Renal cortical epithelial cell (primary cell): ENCODE measurements at places on chromosomes 4 and X. TPM values are rescaled to one million over a fixed set of nuclear protein-coding genes. Genes with fewer than 3 reads are reported as not detected.
A peak's percentile ranks its signal among the peaks of the same experiment; 100 is the strongest.

- no peak for DNase-seq
Observed at GRCh38 chrX:104254442-104255115, at the start of gene ESX1. TSS of gene ESX1 (minus strand) at chrX:104254933. CDS start at chrX:104254849, 84 bp downstream.

QRFPR gene
- total RNA-seq, result 0.15 and 1.0 TPM in 2 replicates

GRCh38 chrX:40933132-40933705, 152.0 kb upstream of the USP9X start:
- DNase-seq, result peak; percentile 11

SHROOM2 gene
- total RNA-seq, result 6.1 and 33.0 TPM in 2 replicates

FAM47E gene
- total RNA-seq, result 1.0 and 5.7 TPM in 2 replicates

DNA sequence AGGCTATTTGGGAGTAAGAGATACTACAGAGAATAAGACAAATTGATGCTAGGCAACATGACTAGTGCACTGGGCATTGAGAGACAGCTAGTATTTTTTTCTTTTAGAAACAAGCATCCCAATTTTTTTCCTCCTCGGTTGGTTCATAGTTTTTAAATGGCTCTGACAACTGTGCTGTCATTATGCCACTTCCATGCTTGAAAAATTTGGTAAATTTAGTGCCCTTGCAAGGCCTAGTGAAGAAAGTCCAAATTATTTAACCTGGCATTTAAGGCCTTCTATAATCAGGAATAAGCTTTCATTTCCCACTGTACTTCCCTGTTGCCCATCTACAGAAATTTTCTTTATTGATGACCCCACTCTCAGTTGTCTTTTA, 15.8 kb downstream of the VSIG4 start:
- no peak for DNase-seq

DNA sequence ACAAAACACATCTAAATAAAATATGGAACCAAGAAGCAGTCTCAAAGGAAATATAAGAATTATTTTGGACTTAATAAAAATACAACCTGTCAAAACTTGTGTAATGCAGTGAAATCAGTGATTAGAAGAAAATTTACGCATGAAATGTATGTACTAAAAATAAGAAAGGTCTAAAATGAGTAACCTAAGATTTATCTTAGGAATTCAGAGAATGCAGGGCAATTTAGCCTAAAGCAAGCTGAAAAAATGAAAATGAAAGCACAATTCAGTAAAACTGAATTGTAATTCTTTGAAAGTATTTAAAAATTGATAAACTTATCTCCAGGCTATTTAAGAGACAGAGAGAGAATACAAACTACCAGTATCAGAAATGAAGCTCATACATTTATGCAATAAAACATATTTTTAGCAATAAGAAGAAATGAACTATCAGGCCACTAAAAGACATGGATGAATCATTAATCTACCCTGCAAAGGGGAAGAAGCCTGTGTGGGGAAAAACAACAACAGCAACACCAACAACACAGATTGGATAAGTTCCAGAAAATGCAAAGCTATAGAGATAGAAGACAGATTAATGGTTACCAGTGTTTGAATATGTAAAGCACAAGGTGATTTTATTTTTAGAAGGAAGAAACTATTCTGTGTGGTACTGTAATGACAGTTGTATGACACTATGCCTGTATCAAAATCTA, 442.0 kb upstream of the ADGRL3 start:
- DNase-seq, result no peak

ZMAT1 gene
- 1.2 and 6.4 TPM in 2 replicates for total RNA-seq

CXCR3 gene
- total RNA-seq, result not detected in 2 replicates

- no peak for DNase-seq
Observed at GRCh38 chr4:89162496-89162895, 51.2 kb downstream of the TIGD2 start.

DNA sequence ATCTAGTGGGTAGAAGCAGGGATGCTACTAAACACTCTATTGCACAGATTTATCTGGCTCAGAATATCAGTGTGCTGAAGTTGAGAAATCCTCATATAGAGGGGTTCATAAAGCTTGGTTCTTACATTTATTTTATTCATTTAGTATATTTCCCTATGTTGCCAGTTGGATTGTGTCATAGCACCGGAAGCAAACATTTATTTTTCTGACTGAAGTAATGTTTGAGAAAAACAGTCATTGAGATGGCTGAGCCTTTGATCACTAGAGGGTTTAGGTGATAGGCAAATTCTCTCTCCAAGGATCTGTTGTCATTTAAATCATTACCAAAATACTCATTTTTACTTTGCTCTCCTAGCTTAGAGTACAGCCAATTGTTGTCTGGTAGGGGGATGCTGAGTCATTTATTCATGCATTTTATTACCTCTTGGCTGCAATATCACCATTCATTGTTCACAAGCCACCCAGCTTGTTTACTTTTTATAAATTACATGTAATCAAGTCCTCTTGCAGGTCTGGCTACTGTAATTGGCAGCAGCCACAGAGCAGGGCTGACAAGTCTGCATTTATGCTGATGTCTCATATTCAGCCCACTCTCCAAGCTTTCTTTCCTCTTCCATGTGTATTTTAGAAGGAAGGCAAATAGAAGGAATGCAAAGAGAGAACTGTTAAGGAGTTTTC, 15.2 kb downstream of the GAB1 start:
- DNase-seq, result peak; percentile 85
